ENCODE measurements at places on chromosomes 3 and 15. TPM values are rescaled to one million over a fixed set of nuclear protein-coding genes. Genes with fewer than 3 reads are reported as not detected.
A peak's percentile ranks its signal among the peaks of the same experiment; 100 is the strongest.

DNA sequence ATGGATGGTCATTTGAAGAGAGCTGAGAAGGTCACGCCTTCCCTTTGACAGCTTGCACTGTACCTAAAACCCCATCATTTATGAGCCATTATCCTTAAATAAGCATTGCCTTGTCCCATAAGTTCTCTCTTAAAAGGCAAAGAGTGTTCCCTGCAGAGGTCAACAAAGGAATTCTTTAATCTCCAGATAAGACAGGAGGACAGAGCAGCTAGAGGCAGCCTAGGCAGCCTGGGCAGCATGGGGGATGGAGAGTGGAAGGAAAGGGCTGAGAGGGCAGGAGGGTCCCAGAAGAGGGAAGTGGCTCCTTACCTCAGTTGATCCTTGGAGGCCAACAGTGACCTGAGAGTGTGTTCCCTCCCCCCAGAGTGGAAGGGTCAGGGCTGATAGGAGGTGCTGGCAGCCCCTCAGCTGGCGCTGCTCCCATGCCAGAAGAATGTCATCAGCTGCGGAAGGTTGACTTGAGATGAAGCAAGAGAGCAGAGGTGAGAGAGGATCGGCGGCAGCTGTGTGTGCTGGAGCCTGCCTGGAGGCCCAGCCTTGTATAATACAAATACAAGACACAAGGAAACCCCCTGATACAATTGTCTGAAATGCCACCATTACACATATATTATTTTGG is 12.8 kb downstream of the KBTBD13 start:
- no peak for DNase-seq

DNA sequence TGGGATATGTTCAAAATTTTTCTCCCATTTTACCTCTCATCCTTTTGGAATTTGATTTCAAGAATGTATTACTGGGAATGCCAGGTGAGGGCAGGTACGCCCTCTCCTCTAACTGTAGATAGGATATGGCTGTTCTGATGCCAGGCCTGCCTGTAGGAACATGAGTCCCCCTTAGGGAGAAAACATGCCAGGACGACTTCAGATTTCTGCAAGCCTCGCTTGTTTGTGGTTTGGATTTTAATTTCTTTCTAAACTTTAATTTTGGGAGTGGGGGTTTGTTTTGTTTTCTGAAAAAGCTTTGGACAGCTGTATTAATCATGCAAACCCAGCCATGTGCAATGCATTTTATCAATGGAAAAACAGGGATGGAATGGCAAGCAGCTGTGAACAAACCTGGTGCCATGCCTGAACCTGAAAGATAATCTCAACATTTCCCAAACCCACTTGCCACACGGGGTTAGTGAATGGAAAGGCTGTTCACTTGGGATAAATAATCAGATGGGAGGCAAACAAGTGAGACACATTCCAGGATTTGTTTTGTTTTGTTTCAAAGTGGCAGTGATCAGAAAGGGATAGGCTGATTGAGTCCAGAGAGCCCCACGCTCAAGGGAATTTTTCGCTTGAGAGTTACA is 207.6 kb downstream of the GAP43 start:
- no peak for DNase-seq

- peak; percentile 92 for DNase-seq
Observed at GRCh38 chr3:134328147-134328591, 46.1 kb downstream of the AMOTL2 start.

DNA sequence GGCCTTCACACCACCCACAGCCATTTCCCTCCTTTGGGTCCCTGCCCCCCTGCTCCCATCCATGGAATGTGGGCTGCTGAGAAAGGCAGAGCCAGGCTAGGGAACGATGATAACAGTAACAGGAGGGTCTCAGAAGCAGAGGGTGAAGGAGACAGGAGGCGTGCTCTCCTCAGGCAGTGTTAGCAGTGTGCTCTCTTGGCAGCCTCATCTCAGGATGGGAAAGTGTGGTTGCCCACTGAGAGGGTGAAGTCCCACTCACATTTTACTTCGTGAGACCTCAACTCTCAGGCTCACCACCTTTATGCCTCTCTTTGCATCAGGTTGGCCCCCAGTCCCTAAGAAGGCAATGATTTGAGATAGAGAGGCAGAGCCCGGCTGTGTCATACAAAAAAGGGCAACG is 24.5 kb downstream of the TIGIT start:
- DNase-seq: no peak

GRCh38 chr3:126194713-126195305 is 14.4 kb upstream of the ALDH1L1 start:
- DNase-seq: no peak

GRCh38 chr15:52448011-52448890 is 80.4 kb downstream of the MYO5A start:
- no peak for DNase-seq

NOP10 gene
- total RNA-seq: 183 TPM

- no peak for DNase-seq
Observed at GRCh38 chr3:31522152-31522551, 10.6 kb upstream of the STT3B start.

DNA sequence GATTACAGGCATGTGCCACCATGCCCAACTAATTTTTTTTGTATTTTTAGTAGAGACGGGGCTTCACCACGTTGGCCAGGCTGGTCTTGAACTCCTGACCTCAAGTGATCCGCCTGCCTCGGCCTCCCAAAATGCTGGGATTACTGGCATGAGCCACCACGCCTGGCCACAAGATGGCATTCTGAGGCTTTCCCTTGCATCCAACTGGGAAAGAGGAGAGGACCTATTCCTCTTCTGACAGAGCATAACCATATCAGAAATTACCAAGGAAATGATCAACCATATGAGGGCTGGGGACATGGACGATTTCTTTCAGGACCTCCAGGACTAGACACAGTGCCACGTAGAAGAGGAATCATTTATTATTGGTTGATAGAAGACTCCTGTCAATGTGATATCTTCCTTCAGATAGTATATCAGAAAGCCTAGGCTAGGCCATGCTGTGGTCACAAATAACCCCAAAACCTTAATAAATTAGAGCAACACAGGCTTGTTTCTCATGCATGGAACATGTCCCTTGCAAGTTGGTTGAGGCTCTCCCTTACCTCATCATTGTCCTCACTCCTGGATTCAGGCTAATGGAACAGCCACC is 372.3 kb upstream of the IL12A start:
- peak; percentile 66 for DNase-seq

- DNase-seq: peak; percentile 18
Observed at GRCh38 chr3:72036899-72037298, 252.0 kb upstream of the PROK2 start.

- no peak for DNase-seq
Observed at GRCh38 chr3:62229908-62230307, 143.4 kb downstream of the FEZF2 start.

GRCh38 chr3:106208967-106209366 is 340.2 kb upstream of the CBLB start:
- peak; percentile 23 for DNase-seq

C2CD4B gene
- not detected for total RNA-seq

GRCh38 chr15:63094495-63094931 is 27.1 kb upstream of the LACTB start:
- DNase-seq: peak; percentile 58

DNA sequence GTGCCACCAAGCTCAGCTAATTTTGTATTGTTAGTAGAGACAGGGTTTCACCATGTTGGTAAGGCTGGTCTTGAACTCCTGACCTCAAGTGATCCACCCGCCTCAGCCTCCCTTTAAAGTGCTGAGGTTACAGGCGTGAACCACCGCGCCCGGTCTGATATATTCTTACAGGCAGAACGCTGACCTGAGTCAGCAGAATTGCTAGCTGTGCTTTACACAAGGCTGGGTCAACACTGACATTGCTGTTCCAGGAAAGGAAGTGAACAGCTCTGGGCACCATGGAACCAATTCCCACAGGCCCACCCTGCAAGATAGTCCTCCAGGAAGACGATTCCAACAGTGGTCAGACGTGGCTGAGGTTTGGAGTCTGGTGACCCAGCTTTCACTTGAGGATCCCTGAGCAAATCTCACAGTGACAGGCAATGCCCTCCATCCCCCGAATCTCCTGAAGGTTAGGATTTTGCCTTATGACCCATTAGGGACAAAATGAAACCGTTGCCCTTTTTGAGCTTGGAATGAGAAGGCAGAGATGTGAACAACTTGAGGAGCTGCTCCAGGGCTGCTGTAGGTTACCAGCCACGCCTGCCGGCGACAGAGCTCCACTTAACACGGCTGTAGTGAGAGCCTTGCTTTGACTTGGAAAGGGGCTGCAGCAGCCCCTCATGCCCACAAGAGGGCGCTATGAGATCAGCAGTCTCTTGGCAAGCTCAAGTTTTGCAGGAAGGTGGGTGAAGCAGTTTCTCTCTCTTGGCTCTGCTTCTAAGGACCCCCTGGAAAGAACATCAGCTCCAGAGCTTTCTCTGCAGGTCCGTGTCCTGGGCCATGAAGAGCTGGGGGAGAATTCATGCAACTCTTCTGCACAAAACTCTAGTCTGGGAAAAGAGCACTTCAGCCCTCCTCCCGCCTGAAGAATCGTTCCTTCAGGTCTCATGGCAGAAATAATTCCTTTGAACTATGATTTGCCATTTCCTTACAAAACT is 74.1 kb downstream of the SENP2 start:
- DNase-seq: peak; percentile 63

- peak; percentile 2 for DNase-seq
Observed at GRCh38 chr3:169914321-169914720, 2.9 kb downstream of the SAMD7 start.

GRCh38 chr3:127063916-127064315 is 81.0 kb downstream of the PLXNA1 start:
- no peak for DNase-seq

IL17RB gene
- total RNA-seq: not detected

RBMS3 gene
- 22.8 TPM for total RNA-seq

BBX gene
- total RNA-seq: 41.0 TPM

GRCh38 chr15:61038910-61039309 is 190.2 kb downstream of the RORA start:
- no peak for DNase-seq

SEMA3B gene
- total RNA-seq: 22.6 TPM

ARHGEF26 gene
- total RNA-seq: not detected

DNA sequence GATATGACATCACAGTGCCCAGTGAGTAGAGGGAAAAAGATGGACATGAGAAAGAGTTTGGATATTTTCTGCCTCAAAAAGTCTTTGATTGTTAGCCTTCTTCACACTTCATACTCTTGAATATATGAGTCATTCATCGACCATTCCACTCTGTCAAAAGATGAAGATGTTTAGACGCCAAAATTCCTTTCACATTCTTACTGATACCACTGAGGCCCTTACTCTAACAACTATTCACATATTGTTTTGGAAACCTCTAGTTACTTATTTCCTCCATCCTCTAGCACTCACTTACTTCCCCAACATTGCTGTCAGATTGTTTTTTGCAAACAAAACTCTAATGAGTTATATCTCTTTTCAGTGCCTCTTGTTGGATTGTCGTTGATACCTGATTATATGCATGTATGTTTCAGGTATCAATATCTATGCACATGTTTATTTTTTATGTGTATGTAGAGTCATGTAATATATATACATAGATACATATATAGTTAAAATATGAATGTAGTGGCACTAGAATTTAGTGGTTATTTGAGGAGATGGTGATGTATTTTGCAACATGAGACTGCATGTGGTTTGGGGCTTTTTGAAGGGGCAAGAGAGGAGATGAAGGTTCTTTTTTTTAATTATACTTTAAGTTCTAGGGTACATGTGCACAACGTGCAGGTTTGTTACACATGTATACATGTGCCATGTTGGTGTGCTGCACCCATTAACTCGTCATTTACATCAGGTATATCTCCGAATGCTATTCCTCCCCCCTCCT is 40.0 kb upstream of the OR5H6 start:
- no peak for DNase-seq

RHCG gene
- total RNA-seq: not detected

GRCh38 chr15:101035611-101036010 is 116.5 kb downstream of the LRRK1 start:
- DNase-seq: no peak

EPHA6 gene
- total RNA-seq: not detected

GRCh38 chr15:100704281-100705055 is 102.1 kb downstream of the ASB7 start:
- DNase-seq: peak; percentile 81

DNA sequence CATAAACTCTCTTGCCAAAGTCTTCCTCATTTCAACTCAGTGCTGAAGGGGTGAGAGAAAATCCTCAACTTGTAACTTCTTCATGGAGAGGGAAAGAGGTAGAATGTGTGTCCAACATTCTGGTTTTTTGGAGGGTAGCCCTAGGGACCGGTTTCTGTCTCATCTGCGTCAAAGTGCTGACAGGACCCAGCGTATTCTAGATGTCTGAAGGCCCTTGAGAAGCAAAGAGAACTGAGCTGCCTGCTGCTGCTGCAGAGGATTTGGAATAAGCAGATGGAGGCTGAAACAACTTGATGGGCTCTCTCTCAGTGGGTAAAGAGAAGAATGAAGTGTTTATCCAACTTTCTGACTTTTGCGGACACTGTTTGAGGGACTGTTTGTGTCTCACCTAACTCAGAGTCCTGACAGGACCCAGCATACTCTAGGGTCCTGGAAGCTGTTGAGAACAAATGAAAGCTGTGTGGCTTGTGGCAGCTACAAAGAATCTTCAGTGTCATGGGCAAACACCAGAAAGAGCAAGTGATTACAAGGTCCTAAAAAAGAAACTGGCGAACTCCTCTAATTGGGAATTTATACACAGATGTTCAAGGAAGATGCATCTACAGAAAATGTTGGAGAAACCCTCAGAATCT is 174.4 kb downstream of the SI start:
- no peak for DNase-seq

Data from HFFc6 (cell line).